NCI-H1105 treated with DMSO at 0.1 percent for 48 hours (cell line): ENCODE measurements at places on chromosomes 5 and 9.

DNA sequence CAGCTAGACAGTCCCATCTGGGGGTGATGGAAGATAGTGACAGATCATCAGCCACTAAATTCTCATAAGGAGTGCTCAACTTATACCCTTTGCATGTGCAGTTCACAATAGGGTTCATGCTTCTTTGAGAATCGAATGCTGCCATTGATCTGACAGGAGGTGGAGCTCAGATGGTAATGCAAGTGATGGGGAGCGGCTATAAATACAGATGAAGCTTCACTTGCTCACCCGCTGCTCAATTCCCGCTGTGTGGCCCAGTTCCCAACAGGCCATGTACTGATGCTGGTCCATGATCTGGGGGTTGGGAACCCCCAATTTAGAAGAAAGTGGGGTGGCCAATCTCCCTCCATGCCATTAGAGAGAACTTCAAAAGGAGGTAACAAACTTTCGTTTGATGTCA is 44.9 kb upstream of the ZNF462 start:
- no peak for DNase-seq

GRCh38 chr5:132825834-132826391 is 4.5 kb downstream of the SHROOM1 start:
- no peak for DNase-seq

- no peak for DNase-seq
Measured at GRCh38 chr9:95864852-95865580, 10.5 kb upstream of the ERCC6L2 start.

DNA sequence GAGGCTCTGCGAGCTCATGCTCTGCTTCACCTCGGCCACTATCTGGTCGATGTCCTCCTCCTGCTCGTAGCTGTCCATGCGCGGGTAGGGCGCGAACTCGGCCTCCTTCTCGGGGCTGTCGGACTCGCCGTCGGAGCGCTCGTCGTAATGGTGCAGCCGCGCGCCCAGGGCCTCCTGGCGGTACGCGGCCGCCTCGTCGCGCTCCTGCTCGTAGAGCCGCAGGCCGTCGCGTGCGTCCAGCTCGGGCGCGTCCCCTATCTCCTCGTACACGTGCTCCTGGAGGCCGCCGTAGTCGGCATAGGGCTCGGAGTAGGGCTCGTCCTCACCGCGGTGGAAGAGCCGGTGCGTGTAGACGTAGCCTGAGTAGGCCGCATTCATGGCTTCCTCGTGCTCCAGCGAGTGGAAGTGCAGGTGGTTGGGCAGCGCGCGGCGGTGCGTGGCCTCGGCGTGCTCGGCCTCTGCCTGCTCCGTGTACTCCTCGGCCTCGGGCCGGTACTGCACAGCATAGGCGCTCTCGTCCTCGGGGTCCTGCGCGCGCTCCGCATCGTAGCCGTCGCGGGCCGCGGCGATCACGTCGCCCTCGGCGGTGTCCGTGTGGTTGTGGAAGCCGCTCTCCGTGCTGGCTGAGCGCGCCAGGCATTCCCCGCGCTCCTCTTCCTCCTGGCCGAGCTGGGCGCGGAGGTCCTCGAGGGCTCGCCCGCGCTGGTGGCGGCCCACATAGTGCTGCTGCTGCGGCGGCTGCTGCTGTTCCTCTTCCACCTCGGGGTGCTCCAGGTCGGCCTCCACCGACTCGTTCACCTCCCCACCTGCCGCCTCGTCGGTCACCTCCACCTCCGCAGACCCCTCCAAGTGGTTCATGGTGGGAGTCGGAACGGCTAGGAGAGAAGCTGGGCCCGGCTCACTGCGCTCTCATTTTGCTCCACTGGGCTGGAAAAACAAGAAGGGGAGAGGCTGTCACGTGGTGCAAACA is 155.5 kb downstream of the APBA1 start:
- no peak for DNase-seq

DNA sequence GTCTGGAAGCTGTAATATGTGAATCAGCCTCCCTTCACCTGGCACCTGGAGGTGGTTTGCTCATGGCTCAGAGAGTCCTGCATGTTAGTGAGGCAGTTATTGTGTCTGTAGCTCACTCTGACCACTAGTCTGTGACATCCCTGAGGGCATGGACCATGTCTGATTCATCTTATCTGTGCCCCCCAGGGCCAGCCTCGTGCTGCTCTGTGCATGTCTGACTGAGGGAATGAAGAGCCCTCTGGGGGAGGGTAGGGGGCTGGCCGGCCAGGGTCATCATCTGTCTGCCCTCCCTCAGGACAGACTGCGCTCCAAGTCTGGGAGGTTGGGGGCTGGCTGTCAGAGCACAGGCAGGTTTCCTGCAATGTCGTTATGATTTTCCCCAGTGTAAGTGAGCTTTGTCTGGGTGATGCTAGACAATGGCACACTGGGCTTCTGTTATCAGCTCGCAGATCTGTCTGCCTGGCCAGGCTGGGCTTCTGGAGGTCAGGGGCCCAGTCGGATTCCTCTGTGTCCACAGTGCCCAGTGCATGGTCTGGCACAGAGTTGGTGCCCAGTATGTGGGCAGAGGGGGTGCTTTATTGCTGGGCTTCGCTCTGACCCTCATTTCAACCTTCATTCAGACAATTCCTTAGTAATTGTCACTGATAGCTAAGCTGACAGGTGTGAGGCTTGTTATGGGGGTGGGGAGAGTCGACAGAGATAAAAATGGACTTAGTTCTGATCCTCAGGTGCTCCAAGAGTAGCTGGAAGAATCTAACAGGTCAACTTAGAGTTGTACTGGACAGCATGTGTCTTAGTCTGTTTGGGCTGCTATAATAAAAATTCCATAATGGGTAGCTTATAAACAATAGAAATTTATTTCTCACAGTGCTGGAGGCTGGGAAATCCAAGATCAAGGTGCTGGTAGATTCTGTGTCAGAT is 85.7 kb upstream of the SHB start:
- no peak for DNase-seq
